Activated T-cell treated with anti-CD3 and anti-CD28 coated beads for 1 hour (primary cell): ENCODE measurements at places on chromosomes 13 and 19.

DNA sequence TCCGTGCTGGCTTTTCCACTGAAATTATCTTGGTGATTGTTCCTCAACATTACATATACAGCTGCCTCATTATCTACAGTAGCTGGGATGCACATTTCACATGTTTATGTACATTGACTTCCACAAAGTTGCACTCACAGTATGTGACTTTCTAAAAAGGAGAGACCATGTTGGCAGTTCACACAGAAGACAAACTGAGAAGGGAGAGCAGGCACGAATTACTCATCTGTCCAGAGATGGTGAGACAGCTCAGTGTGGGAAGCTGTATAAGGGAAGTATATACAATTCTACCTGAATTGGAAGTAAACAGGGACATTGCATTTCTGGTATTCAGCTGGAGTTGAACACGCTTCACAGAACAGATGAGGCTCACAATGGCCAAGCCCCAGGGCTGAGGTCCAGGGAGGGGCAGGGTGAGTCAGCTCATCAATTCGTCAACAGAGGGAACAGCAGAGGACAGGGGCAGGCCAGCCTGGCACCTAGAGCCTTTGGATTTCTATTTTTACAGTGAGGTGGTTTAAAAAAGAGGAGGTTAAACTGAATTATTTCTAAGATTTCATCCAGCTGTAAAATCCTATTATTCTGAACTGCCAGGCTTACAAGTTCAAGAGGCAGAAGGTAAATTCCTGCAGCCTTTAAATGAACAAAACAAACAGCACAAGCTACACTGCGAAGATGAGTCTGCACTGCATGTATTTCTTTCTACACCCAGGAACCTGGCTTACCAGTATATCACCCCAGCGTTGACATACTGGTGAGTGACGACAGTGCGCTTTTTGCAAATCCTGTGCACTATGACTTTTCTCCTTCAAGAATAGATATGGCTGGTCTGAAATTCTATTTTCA, 9.8 kb downstream of the PARP4 start:
- DNase-seq, result no peak

DNA sequence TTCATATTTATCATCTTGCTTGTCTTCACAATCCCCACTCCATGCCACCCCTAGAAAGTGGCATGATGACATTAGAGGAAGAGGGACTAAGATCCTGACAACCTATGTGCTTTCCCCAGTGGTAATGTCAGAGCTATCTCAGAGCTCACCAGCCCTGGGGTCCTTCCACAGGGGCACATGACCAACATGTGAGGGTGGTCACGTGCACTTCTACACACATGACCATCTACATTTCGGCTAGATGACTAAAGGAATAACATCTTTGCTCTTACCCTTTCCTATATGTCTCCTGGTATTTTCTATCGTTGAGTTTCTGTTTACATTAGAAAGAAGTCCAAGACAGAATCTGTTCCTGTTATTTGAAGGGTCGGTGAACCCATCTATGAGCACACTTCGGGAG, 46.2 kb downstream of the RFXAP start:
- DNase-seq, result no peak

- no peak for DNase-seq
These were observed 543.1 kb upstream of the SLITRK5 start for GRCh38 chr13:87128036-87128435.

DNA sequence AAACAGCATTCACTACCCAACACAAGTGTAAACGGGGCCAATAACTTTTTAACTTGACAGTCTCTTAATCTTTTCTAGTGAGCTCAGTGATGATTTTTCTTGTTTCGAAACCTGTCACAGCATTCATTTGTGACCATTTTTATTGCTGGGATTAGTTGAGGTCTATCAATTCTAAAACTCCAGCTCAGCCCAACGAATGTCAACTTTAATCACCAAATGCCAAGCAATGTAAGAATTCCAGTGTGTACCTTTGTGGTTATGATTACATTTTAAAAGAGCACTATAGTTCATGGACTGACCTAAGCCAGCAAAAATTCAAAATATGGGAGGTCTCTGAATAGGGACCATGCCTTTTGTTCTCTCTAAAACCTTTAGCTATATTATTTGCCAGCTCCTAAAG, 694.3 kb upstream of the SGCG start:
- DNase-seq, result no peak

GRCh38 chr13:43390619-43391018, 367.2 kb downstream of the DNAJC15 start:
- DNase-seq, result no peak

DNA sequence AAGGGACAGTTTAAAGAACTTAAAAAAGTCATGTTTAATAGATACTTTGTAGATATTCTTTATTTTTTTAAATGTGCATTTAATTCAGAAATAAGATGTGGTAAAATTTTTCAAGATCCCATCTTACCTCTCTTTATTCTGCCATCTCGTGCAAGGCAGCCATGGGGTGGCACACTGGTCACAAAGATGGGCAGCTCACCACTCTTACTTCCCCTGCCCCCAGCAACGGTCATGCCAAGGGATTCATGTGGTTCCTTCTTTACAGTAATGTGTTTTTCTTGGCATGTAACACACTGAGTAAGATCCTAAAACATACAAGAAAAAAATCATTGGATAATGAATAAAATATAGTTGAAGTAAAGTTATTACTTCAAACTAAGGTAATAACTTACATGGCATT, 64.2 kb downstream of the LNX2 start:
- no peak for DNase-seq

DNA sequence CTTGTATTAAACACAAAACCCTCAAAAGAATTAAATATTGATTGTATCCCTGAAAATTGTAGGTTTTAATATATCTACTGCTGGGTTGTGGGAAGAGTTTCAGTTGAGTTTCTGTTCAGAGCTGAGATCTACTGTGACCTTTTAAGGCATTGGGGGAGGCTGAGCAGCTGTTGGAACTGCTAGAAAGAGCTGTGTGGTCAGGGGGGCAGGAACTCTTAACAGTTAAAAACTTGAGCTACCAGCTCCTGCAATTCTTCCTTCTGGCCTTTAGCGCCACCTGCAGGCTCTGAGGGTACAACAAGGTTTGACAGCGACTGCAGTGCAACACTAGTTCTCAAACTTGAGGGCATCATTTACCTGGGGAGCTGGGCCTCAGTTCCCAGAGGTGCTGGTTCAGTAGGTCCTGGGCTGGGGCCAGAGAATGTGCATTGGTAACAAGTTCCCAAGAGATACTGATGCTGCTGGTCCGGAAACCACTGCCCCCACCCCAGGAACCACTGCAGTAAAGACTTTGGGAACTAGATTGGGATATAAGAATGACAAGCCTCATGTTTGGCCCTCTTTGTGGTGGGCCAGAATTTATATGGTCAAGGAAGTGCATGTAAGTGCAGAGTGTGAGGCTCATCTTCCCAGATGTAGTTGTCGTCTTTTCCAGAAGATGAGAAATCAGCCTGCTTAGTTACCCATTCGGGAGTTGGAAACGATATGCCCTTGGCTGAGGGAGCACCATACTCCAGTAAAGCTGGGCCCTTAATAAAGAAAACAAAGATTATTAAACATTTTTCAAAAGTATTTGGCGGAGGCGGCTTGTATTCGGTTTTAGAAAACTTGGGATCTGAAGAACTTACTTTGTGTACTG, 2.6 kb downstream of the RNASEH2B start:
- DNase-seq, result peak; percentile 93

DNA sequence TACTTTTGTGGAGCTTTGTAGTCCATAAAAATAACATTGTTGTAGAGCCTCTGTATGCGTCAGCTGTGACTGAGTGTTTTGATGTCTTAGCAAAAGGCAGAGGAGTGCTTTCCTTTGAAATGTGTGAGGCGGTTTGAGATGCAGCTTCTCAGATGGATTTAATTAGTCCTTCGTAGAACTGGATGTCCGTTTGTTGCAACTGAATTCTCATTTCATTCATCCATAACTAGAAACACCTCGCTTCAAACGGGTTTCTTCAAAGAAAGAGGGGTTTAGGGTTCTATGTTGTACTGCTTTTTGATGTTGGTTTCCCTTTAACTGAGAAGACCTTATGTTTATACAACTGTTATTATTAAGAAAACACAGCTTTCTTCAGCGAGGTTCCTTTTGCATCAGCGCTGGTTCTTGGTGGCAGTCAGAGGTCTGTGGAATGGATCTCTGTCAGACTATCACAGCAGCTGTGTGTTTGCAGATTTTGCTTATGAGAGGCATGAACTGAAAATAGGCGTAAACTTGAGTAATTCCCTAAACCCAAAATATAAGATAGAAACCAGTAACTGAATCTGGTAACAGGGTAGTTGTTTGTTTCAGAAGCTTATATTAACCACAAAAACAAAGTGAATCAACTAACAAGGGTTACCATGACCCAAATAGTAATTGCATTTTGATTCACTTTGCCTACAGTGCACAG, 194.4 kb downstream of the GGACT start:
- no peak for DNase-seq

DNA sequence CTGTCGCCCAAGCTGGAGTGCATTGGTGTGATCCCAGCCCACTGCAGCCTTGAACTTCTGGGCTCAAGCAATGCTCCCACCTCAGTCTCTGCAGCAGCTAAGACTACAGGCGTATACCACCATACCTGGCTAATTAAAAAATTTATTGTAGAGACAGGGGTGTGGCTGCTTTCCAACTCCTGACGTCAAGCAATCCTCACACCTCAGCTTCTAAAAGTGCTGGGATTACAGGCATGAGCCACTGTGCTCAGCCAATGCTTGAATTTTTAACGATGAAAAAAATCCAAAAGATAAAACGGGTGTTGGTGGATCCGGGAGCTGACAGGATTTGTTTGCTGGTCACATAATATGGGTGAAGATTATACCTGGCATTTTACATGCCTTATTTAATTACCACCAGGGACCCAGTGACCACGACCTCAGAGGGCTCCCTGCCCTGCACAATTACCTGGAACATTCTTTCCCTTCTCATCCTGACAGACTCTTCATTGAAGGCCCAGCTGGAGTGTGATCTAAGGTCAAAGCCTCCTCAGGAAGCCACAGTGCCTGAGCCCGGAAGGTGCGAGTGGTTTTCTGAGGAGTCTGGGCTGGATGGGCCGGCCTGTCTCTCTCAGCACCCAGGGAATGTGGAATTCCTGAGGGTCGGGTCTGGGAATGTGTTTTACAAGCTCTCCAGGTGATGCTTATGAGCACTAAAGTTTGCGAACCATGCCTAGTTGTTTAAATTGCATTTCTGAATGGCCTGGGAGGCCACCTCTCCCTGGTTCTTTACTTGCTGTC, 193.3 kb downstream of the USP12 start:
- DNase-seq, result no peak

DNA sequence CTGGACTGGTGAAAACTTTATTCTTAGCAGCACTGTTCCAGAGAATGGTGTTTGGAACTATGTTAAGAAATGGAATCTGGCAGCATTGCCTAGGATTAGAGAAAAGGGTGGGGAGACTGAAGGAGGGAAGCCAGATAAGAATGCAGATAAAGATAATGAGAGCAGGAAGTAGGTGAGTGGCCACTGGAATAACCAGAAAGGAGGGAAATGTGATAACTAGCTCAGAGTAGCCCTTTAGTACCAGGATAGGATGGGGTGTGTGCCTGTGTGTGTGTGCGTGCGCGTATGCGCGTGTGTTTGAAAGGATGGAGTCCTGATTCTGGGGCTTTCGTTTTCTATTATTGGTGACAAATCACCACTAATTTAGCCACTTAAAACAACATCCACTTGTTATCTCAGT, 33.4 kb upstream of the FRY start:
- no peak for DNase-seq

DNA sequence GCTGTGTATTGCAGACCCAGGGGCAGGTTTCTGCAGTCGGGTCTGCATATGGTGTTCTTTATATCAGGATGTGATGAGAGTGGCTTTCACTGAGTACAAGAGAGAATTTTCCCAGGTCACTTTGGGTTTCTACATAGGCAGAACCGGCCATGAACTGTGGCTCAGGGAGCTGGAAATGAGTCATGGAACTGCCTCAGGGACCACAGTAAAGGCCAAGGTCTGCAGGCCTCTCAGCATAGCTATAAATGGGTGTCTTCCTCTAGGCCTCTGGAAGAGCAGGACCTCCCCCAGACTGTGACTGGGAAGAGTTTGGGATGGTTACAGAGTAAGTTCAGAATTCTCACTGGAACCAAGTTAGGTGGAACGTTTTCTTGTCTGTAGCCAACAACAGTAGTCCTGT, 51.8 kb upstream of the ZNF681 start:
- DNase-seq, result no peak

GRCh38 chr19:34241513-34242337, 12.6 kb upstream of the GARRE1 start:
- no peak for DNase-seq

- no peak for DNase-seq
These were observed 748.1 kb upstream of the SGCG start for GRCh38 chr13:22432690-22433089.

GRCh38 chr13:28355046-28355821, 139.7 kb downstream of the FLT1 start:
- DNase-seq, result no peak

DNA sequence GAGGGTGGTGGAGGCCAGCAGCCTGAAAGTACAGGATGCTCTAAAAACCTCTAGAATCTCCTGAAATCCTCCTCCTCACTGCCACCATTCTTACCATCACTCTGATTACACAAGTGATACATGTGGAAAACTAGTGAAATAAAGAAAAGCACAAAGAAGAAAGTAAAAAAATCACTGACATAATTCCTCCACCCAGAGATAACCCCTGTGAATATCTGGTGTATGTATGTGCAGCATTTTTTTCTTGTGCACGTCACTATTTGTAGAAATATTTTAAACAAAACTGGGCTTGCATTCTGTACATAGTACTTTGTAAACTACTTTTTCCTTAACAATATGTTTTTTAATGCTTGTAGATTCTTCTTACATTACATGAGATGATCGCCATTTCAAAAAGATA, 73.2 kb downstream of the CDADC1 start:
- no peak for DNase-seq

DNA sequence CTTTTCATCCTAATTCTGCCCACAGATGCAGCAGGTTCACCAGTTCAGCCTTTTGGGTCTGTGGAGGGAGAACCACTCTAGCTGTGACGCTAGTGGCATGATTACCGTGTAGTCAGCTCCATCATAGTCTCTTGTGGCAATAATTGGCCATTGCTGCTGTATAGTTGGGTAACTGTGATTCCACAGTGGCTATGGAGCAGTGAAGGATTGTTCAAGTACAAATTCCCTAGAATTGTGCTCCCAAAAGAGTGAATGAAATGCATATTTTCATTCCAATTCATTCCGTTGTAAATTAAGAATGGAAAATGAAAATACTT, 856 bp downstream of the TEX26 start:
- no peak for DNase-seq

- no peak for DNase-seq
These were observed 29.0 kb upstream of the MIER2 start for GRCh38 chr19:373391-374182.

- no peak for DNase-seq
These were observed 15.1 kb upstream of the FFAR2 start for GRCh38 chr19:35432911-35433310.
